Stimulated activated CD8-positive, alpha-beta memory T cell treated with anti-CD3 and anti-CD28 coated beads, Interleukin-2, amount 100 ng/mL, for 48 hours (primary cell): ENCODE measurements at places on chromosomes 7 and 10.

DNA sequence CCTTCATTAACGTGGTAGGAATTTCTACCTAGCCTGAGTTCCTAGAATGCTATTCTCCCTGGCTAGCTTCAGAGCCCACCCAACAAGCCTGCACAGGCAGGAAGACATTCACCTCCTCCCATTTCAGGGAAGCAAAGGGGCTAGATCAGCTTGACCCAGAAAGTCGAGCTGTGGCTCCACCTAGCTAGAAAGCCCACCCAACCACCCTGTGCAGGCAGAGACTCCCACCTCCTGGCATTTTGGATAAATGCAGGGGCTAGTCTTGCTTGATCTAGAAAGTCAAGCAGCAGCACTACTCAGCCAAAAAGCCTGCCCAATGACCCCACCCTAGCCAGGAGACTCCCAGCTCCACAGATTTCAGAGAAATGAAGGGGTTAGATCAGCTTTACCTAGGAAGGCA lies 479.5 kb downstream of the SDK1 start:
- no peak for DNase-seq

GRCh38 chr7:49597805-49598204 lies 175.6 kb upstream of the VWC2 start:
- no peak for DNase-seq

GRCh38 chr10:112022196-112022595 lies 161.4 kb downstream of the GPAM start:
- DNase-seq: no peak

DNA sequence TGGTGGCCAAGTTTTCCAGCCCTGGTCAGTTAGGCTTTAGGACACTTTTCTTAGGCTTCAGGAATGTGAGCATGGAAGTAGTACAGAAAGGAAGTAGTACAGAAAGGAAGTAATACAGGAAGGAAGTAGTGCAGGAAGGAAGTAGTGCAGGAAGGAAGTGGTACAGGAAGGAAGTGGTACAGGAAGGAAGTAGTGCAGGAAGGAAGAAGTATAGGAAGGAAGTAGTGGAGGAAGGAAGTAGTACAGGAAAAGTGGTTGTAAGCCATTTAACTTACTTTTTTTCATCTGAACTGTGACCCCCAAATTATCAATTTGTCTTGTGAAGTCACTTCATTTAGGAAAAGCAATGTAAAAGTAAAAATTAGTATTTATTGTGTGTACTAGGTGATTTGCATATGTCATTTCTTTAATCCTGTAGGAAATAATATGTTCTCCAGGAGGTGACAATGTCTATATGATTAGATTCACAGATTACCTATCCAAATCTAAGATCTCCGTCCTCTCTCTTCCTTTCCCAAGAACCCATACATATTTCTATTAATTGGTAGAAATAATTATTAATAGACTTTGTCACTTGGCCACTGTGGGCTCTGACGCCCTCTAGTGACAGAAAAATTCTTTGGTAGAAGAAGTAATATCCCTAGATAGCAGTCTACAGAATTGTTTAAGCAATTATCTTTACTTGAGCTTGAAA lies 3.9 kb upstream of the FAS start:
- DNase-seq: no peak

GRCh38 chr10:73908853-73909539 lies 1.9 kb upstream of the PLAU start:
- DNase-seq: peak; percentile 52

GRCh38 chr10:6924166-6924565 lies 344.1 kb upstream of the PRKCQ start:
- DNase-seq: no peak

GRCh38 chr7:21538936-21539495 lies 3.8 kb upstream of the DNAH11 start:
- DNase-seq: no peak

- DNase-seq: no peak
Measured at GRCh38 chr10:35442592-35442991, 106.3 kb downstream of the CCNY start.

DNA sequence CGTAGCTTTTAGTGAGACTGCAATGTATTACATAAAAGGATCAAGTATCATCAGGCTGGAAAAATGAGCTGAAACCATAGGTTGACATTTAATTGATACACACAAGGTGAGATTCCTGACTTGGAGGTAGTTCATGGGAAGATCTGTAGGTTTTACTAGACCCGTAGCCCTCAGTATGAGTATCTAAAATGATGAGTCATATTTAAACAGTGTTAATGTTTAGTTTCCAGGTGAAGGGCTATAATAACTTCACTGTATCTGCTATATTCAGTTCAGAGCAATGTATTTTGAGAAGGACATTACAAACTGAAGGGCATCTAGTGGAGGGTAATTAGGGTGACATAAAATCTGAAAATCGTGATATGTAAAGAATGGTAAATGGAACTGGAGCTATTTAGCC lies 35.0 kb downstream of the ENTPD1 start:
- DNase-seq: no peak

- no peak for DNase-seq
Measured at GRCh38 chr7:152477079-152477478, 41.3 kb upstream of the KMT2C start.

DNA sequence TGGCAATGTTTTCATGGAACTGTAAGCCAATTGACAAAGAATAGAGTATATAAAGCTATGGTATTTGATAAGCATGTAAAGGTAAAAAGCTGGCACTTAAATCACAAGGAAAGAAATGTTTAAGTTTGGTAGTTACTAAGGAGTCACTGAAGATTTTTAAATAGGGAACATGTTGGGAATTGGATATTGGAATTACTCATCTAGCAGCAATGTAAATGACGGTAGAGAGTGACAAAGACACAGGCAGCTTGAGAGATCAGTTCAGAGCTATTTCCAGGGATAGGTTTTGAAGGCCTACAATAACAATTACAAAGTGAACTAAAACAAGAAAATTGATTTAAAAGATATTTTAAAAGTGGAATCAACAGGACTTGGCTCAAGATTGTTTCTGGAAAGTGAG lies 36.8 kb downstream of the SP8 start:
- no peak for DNase-seq

- DNase-seq: no peak
Measured at GRCh38 chr10:5723692-5724091, 39.1 kb downstream of the TASOR2 start.

GRCh38 chr7:41437257-41438196 lies 265.4 kb downstream of the INHBA start:
- no peak for DNase-seq

DNA sequence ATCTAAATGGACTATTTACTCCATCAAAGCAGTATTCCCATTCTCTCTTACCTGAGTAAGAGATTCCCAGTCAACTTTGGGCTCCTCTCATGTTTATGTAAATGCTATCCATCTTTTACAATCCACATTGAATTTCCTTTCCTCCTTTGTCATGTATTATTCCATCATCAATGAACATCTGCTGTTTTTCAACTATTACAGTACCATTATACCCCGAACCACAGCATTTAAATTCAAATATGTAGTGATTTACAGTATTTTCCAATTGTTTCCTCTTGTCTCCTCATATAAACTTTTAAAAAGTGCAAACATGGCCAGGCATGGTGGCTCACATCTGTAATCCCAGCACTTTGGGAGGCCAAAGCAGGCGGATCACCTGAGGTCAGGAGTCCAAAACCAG lies 20.3 kb downstream of the PCLO start:
- DNase-seq: no peak

- no peak for DNase-seq
Measured at GRCh38 chr7:90999989-91000979, 263.9 kb upstream of the FZD1 start.

- DNase-seq: no peak
Measured at GRCh38 chr10:86397120-86397519, 30.5 kb upstream of the GRID1 start.

GRCh38 chr7:101535351-101535751 lies 93.7 kb downstream of the MYL10 start:
- DNase-seq: no peak

DNA sequence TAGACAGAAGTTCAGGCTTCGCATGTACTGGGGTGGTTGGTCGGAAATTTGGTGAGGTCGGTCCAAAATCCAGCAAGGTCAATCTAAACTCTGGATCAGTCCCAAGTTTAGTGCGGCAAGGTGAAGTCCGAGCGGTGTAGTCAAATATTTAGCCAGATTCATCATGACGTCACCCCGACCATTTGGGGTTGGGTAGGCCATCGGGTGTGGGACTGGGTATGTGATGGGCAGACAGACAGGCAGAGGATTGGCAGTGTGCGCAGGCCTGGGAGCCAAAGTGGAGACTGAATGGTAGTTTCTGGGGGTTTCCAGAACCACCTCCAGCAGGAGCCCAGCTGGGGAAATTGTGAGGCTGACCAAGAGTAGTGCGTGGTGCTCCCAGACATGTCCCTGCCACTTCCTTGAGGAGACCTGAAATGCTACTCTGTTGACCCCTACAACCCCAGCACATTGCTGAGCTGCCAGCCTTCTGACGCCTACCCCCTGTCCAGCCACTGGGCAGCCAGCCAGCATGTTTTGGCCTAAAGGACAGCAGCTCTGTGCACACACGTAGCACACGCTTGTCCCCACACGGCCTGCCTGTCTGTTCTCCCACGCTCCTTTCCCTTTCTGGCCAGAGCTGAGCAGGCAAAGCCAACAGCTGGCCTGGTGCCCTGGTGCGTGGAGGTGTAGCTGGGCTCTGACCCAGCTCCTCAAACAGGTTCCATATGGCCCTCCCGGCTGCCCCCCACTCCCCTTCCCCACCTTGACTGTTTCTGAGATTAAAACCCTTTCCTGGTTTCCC lies 55.9 kb downstream of the FAM241B start:
- no peak for DNase-seq

- DNase-seq: no peak
Measured at GRCh38 chr10:19488592-19489280, 327.5 kb upstream of the PLXDC2 start.

- DNase-seq: no peak
Measured at GRCh38 chr10:43968961-43969360, 320.3 kb upstream of the ZNF32 start.

GRCh38 chr10:90229486-90229885 lies 528.1 kb downstream of the KIF20B start:
- DNase-seq: no peak

GRCh38 chr7:35316549-35316948 lies 62.6 kb upstream of the TBX20 start:
- no peak for DNase-seq

GRCh38 chr7:6551016-6551511 lies at the start of gene GRID2IP:
TSS of gene GRID2IP (minus strand) at chr7:6551461. CDS start at chr7:6551436, 25 bp downstream.
- DNase-seq: no peak

GRCh38 chr10:27687326-27687725 lies 58.3 kb downstream of the MKX start:
- DNase-seq: no peak

GRCh38 chr10:11017570-11018431 lies at the start of gene CELF2:
TSS of gene CELF2 (plus strand) at chr10:11017872. CDS start at chr10:11018090, 218 bp downstream.
- peak; percentile 33 for DNase-seq

- DNase-seq: no peak
Measured at GRCh38 chr10:693506-693905, 4.0 kb upstream of the DIP2C start.

DNA sequence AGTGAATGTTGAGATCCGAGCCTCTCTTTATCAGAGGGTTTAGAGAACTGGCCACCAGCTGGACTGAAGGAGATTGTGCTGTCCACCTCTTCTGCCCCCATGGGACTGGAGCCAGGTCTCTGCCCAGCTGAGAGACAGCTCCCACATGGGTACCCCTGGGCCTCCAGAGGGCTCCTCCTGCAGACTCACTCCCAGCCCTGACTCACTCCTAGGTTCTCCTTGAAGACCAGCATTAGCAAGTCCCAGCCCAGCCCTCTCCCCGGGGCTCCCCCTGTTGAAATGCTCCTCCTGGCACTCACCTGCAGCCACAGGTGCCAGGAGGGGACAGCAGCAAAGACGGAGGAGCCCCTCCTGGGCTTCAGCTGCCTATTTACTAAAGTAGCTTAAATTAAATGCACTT lies 126.9 kb downstream of the CXCL12 start:
- DNase-seq: no peak

DNA sequence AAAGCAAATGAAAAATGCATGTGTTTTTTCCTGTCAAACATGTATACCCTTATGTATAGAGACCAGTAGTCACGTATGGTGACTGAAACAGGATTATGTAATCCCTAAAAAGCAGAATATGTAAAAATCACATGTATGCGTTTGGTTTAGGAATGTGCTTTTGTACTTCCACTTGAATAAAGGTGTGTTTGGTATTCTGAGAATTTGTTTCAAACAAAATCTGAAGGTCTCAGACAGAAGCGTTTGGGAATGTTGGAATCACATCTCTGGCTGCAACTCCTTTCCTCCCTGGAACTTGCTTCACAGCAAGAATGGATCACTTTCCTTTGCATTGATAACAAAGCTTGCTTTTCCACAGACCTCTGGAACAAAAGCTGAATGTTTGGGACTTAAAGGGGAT lies 17.8 kb downstream of the ZNF655 start:
- DNase-seq: no peak

DNA sequence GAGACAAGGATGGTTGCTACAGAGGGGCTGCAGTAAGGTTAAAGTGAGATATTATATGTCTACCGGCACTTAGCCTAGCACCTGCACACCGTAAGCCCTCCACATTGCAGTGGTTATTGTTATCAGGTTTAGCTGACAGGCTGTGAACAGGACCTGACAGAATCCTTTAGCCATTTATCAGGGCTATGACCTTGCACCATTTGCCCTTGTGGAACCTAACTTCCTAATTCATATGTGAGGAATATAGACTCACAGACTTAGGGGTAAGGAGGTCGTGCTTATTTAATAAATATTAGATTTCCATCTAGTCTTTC lies 10.1 kb downstream of the NCOA4 start:
- DNase-seq: no peak

DNA sequence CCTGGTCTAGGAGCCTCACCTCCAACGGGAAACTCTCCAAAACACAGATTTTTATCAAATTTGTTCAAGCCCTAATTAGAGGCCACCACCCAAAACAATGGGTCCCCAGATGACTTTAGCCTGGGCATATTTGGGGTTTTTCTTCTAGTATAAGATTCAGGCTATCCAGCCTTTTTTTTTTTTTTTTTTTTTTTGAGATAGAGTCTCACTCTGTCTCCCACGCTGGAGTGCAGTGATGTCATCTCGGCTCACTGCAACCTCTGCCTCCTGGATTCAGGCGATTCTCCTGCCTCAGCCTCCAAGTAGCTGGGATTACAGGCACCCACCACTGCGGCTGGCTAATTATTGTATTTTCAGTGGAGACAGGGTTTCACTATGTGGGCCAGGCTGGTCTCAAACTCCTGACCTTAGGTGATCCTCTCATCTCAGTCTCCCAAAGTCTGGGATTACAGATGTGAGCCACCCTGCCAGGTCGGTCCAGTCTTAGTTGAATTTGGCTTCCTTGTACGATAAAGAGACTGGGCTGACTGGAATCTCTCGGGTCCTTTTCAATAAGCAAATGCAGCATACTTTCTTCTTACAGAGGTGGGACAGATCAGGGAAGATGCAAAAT lies 91.4 kb upstream of the KLF6 start:
- DNase-seq: no peak

DNA sequence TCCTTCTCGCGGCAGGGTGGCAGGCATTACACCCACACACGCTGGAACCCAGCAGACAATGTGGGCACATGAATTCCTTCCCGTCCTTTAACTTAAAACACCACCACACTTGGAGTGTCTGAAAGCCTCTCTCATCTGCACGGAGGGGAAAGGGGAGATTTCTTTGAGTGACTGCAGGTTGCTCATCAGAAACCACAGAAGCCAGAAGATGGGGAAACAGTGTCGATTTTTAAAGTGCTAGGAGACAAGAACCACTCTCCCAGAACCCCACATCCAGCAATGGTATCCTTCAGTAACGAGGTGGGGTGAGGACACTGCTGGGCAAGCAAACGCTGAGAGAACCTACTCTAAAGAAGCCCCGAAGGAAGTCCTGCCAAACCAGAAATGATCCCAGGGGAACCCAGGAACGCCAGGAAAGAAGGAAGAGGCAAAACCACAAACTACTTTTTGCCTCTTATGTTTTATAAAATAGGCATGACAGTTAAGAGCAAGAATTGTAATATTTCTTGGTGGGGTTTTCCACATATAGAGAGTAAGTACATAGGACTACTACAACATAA lies 254.3 kb downstream of the ELFN1 start:
- no peak for DNase-seq
